CD4-positive, alpha-beta T cell treated with Interferon alpha-2 for 1 hour (primary cell): ENCODE measurements at places on chromosomes 1 and 21.

DNA sequence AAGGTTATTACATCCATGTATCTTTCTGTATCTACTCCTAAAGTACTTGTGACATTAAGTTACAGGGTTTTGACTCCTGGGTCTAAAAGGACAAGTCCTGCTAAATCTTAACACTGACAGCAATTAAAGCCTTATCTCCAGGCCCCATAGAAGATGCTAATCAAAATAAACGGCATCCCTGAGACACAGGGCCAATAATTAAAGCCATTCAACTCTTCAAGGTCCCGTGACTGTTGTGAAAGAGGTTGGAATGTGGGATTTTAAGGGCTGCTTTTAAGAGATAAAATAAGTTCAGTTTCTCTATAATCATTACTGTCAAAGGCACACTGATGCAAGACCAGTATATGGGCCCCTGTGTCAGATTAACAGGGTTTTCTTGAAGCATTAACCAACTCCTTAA lies 8.3 kb downstream of the DNAI4 start:
- no peak for DNase-seq

- no peak for DNase-seq
These were observed 7.5 kb upstream of the SDE2 start for GRCh38 chr1:226006686-226007085.

- no peak for DNase-seq
These were observed 36.5 kb downstream of the NCF2 start for GRCh38 chr1:183553764-183554163.

- DNase-seq = no peak
These were observed 216.3 kb upstream of the NR5A2 start for GRCh38 chr1:199811163-199811562.

DNA sequence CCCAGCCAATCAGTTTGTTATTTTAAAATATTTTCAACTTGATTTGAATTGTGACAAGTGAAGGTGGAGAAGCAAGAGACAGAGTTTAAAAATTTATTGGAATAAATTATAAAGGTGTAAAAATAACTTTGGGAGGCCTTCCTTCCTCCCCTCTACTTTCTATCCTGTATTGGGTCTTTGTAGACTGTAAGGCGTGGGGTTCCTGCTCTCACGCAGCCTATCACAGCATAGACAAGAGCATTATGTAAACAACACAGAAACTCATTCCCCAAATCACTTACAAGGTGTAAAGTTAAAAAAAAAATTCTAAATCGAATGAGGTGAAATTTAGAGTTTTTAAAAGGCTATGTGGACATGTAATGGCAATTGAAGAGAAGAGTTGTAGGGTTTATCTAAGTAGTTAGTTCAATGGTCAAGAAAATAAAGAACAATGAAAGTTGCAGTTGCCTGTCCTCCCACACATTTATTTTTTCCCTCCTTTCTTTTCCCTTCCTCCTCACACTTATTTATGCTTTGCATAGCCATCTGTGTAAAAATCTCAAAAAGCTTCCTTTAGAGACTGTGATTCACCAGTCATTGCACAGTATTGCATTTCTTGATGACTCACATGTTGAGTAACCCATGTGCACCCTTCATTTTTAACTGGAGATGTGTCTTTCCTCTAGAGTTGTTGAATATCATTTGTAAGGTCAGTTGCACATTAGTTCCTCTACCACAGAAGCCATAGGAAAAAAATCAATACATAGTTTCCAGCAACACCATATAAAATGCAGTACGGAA lies 242.2 kb downstream of the PTPRC start:
- DNase-seq = peak; percentile 17
